ENCODE measurements at places on chromosomes 2 and 18.

GRCh38 chr2:68458981-68459380, 8.1 kb downstream of the FBXO48 start:
- no peak for DNase-seq

DNA sequence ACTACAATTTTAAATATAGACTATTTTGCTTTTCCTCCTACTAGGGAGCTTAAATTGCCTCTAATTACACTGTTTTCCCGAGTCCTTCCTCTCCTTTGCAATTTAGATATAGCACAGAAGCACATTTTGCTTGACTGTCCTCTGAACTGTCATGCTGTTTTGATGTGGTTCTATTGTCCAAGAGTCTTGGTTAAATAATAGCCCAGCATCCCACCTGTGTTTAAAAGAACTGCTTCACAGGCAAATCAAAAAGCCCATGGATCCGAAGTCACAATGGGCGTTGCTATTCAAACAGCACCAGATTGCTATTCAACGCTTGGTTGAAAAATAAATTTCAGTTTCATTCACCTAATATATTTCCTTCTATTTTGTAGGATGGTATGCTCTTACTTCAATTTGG, 22.3 kb upstream of the ACTR3 start:
- no peak for DNase-seq

DNA sequence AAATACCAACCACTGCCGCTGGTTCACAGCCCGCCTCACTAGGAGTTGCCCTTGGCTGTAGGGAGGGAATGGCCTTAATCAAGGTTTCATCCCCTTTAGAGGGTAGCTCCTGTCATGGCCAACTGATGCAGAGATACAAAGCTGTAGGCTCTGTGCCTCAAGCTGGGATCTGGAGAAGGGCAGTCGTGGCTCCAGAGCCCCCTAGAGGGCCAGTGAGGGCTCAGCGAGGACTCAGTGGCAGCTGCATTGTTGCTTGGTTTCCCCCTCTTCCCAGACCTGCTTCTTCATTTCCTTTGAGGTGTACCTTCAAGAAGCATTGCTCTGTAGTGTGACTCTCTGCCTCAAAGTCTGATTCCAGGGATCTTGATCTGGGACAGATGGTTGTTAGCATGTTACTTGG, 302.1 kb downstream of the LPIN1 start:
- DNase-seq = no peak

- no peak for DNase-seq
These were observed 471.4 kb downstream of the CMPK2 start for GRCh38 chr2:6394276-6394675.

GRCh38 chr2:181396256-181397123, 60.7 kb upstream of the ITGA4 start:
- no peak for DNase-seq

DNA sequence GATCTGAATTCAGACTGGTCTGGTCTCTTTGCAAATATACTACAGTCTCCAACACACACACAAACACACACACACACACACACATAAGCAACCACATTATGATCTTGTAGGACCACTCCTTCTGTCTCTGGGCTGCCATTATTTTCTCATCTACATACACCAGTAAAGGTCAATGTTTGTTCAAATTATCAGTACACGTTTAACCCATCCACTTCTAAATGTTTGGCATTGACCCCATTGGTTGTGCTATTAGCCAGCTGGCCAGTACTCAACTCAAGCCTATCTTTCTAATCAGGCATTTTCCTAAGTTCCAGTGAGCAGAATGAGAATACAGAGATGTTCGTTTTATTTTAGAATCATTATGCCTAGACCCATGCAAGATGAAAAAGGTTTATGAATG, 186.4 kb downstream of the CNTNAP5 start:
- no peak for DNase-seq

GRCh38 chr2:96241227-96241626, 24.6 kb downstream of the TMEM127 start:
- no peak for DNase-seq

DNA sequence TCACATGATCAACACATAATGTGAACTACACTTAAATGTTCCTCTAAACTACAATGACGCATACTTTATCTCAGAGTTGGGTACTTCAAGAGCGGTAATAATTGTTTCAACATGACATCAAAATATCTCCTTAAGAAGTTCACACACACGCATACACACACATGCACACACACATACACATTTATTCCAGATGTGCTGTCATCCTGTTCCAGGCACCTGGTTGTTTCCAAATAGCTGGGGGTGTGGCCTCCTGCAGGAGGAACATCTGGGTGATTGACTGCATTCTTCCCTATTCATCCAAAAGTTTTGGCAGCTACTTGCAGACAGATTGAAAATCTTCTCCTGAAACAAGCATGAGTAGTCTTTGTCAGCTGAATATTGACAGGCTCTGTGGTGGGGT, 37.9 kb upstream of the PIK3C3 start:
- no peak for DNase-seq

DNA sequence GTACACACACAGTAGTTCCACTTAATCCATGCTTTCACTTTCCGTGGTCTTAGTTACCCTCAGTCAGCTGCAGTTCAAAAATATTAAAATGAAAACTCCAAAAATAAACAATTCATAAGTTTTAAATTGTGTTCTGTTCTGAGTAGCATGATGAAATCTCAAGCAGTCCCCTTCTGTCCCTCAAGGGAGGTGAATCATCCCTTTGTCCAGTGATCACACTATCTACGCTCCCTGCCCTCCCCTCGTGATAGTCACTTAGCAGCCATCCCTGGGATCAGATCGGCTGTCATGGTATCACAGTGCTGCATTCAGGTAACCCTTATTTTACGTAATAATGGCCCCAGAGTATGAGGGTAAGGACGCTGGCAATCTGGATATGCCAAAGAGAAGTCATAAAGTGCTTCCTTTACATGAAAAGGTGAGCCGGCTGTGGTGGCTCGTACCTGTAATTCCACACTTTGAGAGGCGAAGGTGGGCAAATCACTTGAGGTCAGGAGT, 5.8 kb upstream of the RTN4 start:
- no peak for DNase-seq

- DNase-seq = no peak
These were observed 28.6 kb upstream of the DAPL1 start for GRCh38 chr2:158766524-158766923.

GRCh38 chr2:73913414-73914054, 13.1 kb upstream of the DGUOK start:
- DNase-seq = no peak
